Testis (tissue), 5 donors: ENCODE measurements at places on chromosomes 2 and 18. TPM values are rescaled to one million over a fixed set of nuclear protein-coding genes. Genes with fewer than 3 reads are reported as not detected.

Gene DYNC2LI1
- 48.8 TPM for total RNA-seq

Gene DSG4
- 0.08 TPM for total RNA-seq

Gene INHA
- 325 TPM for total RNA-seq

Gene AGXT
- not detected for total RNA-seq

Gene MC5R
- total RNA-seq: 0.74 TPM

Gene PTH2R
- 1.5 TPM for total RNA-seq

Gene NIFK
- total RNA-seq: 51.5 TPM

Gene DNPEP
- total RNA-seq: 84.8 TPM
